Renal pelvis (tissue), 12 donors: ENCODE measurements at places on chromosomes 11 and 22. TPM values are rescaled to one million over a fixed set of nuclear protein-coding genes. Genes with fewer than 3 reads are reported as not detected.

GRM5 gene
- 0.47 TPM for polyA plus RNA-seq

CLMP gene
- polyA plus RNA-seq: 26.1 TPM

DNA sequence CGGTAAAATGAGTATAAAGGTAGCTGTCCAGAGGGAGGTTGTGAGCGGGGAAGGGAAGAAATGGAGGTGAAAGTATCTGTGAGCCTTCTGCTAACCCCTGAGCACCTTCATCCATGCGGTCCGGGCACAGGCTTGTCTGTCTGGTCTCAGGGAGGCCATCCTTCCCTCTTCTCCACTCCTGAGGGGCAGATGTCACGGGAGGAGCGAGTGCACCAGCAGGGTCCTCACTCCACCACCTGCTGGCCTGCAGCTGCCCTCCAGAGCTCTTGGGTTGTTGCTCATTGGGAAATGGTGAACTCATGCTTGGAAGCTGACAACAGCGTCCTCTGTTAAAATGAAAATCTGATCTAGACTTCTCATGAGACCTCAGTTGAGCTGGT lies 33.8 kb upstream of the WNT11 start:
- DNase-seq: no peak

DNA sequence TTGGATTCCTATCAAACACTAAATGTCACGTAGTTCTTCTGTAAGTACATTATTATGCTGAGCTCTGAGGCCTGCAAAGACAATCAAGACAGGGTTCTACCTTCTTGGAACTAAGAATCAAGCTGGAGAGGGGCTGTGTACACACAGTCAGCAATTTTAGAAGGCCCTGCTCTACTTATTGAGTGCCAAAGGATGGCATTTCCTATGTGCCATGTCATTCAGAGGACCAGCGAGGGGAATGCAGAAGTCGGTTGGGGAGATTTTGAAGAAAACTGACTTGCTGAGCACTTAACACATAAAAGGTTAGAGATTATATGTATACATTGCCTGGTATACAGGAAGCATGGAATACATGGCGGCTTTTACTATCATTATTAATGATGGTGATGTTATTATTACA lies 5.3 kb downstream of the SLC37A2 start:
- DNase-seq: no peak
